NCI-H1694 treated with DMSO at 0.1 percent for 48 hours (cell line): ENCODE measurements at places on chromosomes 7 and 10.
A peak's percentile ranks its signal among the peaks of the same experiment; 100 is the strongest.

DNA sequence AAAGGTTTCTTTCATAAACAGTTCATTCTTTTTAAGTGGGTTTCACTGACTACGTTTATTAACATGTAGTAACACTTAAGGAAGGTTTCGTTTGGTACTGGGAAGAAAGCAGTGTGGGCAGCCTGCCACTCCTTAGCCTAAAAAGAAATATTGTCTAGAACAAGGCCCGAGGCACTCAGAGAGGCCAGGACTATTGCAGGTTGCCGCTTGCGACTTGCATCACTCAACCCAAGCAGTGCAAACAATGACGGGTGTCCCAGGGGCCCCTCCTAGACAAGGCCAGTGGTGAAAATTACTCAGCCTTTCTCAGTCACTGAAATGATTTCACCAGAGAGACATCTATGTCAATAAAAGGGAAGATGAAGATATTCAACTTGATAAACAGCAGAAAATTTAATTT, 243.9 kb downstream of the SNX13 start:
- DNase-seq, result no peak

DNA sequence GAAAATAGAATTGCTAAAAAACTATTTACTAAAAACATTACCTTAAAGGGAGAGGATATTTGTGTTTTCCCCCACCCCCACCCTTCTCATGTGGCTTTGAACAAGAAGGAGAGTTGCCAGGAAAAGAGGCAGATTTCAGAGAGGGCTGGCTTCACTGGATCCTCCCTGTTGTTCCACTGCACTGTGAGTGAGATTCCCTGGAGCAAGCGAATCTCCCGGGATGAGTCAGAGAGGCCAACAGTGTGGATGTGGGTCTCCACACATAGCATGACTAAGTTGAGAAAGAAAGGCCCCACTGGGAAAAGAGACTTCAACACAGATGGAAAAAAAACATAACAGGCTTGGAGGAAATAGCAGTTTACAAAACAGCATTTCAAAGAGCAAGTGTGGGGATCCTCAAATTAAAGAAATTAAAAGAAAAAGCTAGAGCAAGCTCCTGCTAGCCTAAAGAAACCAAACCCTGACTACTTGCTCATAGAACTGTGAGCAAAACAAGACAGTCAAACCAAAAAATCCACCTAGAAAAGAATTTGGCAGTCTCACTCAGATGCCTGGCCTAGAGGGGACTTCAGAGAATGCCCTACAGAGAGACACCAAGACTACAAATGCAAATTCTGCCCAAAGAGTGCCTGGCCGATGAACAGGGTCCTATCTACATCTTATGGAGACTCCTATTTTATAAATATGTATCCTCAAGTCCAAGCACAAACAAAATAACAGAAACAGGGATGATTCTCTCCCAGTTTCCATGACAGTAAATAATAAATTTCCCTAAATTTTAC, 3.4 kb downstream of the CAV1 start:
- DNase-seq, result no peak

DNA sequence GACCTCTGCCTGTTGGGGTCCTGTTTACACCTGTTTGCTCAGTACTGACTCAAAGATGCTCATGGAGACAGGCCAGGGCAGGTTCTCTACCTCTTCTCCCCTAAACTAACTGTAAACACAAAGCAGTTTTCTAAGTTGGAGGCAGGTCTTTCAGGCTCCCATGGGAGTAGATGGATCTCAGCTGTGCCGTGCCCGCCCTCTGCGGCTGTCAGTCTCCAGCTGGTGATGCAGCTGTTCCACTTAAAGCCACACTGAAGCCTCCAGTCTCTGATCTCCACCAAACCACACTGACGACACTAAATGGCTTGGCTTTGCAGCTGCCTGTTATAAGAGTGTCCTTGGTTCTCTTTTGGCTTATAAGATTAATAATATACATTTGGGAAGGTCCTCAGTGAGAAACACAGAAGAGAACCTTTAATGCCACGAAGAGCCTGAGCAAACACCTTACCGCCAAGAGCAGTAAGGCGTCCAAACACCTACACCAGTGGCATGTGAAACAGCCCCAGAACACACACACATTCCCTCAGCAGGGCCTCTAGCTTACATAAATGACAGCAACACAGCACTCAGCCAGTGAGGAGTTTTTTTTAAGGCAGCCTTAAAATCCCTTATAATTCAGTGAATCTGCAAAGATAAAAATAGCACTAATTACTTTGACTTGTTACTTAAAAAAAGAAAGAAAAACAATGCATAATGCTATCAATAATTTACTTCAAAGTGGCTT, 60.4 kb upstream of the KCNIP2 start:
- DNase-seq, result peak; percentile 88

GRCh38 chr10:46293832-46294640, 7.2 kb downstream of the ANTXRL start:
- DNase-seq, result no peak

- DNase-seq, result no peak
Measured at GRCh38 chr7:46478046-46478445, 557.0 kb upstream of the IGFBP3 start.

DNA sequence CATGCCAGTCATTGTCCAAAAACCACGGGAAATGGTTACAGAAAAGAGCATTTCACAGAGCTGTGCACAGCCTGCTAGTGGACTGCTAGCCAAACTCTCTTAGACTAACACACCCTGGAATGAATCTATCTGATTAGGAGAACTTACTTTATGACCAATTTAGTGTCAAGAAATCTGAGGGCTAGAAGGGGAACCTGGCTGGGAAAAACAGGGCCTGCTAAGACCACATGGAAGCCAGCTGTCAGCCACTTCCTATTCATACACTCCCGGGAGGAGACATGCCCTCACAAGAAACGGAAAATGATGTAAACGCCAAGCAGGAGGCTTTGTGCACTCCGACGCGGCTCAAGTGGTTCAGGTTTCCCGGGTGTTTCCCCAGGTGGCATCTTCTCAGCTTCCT, 54.8 kb downstream of the MPP7 start:
- no peak for DNase-seq

- DNase-seq, result no peak
Measured at GRCh38 chr10:132133005-132133404, 53.7 kb upstream of the DPYSL4 start.

GRCh38 chr10:97762816-97763215, 9.0 kb downstream of the SFRP5 start:
- DNase-seq, result no peak

DNA sequence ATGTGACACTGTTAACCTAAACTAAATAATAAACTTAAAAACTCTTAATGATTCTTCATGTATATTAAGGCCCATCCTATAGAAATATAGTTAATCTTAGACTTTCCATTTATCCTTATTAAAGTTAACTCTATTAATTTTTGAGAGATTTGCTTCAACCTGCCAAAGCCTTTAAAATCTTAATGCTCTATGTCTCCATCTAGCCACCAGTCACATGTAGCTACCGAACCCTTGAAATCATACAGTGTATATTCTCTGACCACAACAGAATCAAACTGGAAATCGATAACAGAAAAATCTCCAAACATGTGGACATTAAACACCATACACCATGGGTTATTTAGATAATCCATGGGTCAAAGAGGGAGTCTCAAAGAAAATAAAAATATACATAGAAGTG, 51.9 kb downstream of the ASZ1 start:
- no peak for DNase-seq

DNA sequence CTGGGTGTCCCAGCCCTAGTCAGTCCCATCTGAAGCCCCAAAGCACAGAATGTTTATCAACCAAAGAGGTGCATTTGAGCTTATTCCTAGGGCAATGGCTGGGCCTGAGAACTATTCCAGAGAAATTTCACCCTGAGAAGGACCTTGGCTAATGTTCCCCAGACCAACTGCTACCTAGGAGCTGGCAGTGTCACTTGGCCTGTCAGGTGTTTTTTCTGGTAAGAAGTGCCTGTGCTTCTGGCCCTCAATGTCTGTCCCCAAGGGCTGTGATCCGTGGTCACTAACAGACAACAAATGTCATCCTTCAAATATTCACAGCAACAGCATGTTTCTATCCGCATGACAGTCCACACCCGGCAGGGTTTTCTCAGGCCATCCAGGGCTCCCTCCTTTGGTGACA, 209.3 kb upstream of the FRMD4A start:
- DNase-seq, result no peak

- no peak for DNase-seq
Measured at GRCh38 chr10:43902842-43903241, 254.2 kb upstream of the ZNF32 start.

DNA sequence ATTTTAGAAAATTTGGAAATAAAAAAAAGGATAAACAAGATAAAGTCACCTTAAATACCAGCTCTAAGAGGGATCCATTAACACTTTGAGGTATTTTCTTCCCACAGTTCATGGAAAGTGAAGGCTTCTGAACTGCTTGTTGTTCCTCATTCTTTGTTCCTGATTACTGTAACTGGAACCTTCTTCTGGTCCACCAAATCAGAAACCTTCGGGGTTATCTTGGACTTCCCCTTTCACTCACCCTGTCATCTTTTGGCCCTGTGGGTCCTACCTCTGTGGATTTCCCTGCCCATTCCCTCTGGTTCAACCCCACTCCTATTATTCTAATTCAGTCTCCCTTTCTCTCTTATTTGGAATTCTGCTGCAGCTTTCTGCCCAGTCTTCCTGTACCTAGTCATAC, 116.5 kb upstream of the PRPS1L1 start:
- DNase-seq, result no peak

GRCh38 chr7:135798095-135798494, 49.5 kb upstream of the FAM180A start:
- no peak for DNase-seq

DNA sequence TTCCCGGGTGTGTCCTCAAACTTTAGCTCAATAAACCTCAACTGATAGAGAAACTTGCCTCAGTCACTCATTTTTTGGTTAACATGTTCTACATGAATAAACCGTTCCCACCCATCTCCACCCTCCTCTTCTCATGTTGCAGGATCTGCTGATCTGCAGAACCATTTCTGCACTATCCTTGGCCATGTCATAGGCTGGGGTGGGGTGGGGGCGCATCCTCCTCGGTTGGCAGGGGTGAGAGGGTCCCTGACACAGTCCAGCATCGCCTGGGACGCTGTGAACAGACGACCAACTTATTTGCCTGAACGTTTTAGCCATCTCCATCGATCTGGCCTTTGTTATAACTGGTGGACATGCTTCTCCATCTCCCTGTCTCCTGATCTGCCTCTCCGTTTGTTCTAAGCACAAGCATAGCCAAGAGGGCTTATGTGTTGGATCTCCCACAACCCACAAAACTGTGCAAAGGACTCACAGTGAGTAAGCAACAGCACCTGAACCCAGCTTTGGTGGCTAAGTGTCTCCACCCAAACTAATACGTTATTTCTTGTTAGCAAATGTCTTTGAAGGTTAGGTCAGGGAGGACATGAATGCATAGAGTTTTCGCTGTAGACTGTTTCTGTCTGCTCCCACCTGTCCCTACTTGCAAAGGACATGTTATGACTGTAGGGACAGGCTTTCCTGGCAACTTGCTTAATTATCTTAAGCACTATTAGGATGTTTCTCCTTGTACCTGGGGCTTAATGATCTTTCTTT, 51.7 kb downstream of the PRKCQ start:
- no peak for DNase-seq
